T-helper 17 cell (primary cell): ENCODE measurements at places on chromosomes 3 and 15. TPM values are rescaled to one million over a fixed set of nuclear protein-coding genes. Genes with fewer than 3 reads are reported as not detected.

MINAR1 gene
- total RNA-seq: 0.40 TPM

COMMD2 gene
- total RNA-seq: 36.5 TPM

CCR2 gene
- total RNA-seq: 12.4 TPM

GRCh38 chr15:82304778-82305090 is 42.1 kb downstream of the SAXO2 start:
- peaks cover 5% of the 10 kb centered on the region for H3K4me1 ChIP-seq
- H3K27me3 ChIP-seq: no peaks in the 10 kb centered on the region
- no peak overlapping the region for H3K27ac ChIP-seq

DNA sequence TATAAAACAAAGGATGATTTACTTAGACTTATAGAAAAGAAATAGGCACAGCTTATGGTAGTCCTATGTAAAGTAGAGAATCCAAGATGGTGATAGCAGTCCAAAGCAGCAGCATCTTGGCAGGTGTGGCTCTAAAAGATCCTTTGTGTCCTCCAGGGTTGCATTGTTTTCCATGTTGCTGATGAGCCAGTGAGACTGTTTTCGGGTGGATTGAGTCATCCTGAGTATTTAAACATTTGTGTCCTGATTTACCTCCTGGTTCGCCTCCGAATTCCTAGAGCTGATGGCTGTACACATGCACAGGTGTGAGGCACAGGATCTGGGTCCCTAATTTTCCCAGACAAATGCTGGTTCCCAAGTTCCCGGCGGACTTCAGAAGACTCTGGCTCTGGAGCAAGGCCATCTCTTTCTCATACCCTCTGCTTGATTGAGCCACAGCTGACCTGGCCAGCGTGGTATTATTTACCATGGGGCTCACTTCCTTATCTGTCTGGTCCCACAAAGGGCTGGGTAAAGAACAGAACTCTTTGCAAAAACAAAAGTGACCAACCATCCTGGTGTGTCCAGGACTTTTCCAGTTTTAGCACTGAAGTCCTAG is 51.0 kb downstream of the ARNT2 start:
- no peak for DNase-seq
- peaks cover 41% of the 10 kb centered on the region for H3K27me3 ChIP-seq
- H3K4me3 ChIP-seq: no peak overlapping the region
- H3K4me1 ChIP-seq: no peaks in the 10 kb centered on the region

DNA sequence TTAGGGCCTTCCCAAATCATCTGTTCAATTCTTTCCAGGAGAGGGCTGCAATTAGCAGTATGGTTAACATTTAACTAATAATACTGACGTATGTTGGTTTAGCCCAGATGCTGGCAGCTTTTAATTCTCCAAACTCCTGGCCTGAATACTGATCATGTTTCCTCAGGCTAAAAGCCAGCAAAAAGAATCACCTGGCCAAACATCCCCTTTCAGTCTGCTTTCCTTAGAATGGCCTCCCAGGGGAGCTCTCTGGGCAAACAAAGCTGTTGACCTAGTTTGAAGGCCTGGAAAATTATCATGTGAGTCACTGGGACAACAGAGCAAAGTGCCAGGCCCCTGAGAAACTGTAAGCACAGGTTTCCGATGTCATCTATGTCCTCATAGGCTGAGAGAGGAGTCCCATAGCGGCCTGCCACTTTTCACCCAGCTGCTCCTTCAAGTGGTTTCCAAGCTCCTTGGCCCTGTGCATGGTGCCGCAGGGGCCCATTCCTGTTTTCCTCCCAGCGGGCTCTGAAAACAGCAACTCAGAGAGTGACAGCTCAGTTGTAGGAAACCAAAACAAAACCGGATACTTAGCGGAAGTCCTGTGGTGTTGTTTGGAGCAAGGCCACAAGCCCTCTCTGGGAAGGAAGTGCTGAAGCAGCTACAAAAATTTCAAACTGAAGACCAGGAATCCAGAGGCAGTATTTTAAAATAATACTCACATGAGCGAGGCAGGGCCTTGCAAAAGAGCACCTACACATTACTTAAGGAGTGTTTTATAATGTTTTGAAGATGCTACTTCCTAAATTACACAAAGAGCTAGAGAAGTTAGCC is 36.5 kb upstream of the RAB11A start:
- H3K4me1 ChIP-seq: peaks cover 54% of the 10 kb centered on the region
- no peaks in the 10 kb centered on the region for H3K36me3 ChIP-seq
- no peaks in the 10 kb centered on the region for H3K27me3 ChIP-seq
- peak; percentile 20 for DNase-seq
- H3K4me3 ChIP-seq: peak overlapping the region; percentile 88
- peak overlapping the region; percentile 96 for H3K27ac ChIP-seq

DNA sequence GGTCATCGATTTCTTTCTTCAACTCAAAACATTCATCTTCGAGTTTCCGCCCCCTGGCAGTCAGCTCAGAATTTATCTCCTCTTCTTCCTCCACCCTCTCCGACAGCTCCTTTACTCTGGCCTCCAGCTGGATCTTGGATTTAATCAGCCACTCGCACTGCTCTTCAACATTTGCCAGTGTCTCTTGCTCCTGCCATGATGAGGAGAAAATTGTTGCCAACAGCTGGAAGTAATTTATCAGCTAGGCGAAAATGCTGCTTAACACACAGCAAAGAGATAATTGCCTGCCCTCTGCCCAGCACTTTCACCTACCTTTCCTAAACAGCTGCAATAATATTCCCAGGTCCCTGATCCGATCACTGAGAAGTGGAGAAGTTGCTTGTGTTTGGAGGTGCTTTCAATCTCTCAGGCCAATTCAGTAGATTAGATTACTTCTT is 69.3 kb downstream of the MYH15 start:
- H3K27me3 ChIP-seq: peaks cover 12% of the 10 kb centered on the region
- H3K4me1 ChIP-seq: no peaks in the 10 kb centered on the region
- H3K36me3 ChIP-seq: no peaks in the 10 kb centered on the region
- DNase-seq: no peak
- no peak overlapping the region for H3K27ac ChIP-seq

DNA sequence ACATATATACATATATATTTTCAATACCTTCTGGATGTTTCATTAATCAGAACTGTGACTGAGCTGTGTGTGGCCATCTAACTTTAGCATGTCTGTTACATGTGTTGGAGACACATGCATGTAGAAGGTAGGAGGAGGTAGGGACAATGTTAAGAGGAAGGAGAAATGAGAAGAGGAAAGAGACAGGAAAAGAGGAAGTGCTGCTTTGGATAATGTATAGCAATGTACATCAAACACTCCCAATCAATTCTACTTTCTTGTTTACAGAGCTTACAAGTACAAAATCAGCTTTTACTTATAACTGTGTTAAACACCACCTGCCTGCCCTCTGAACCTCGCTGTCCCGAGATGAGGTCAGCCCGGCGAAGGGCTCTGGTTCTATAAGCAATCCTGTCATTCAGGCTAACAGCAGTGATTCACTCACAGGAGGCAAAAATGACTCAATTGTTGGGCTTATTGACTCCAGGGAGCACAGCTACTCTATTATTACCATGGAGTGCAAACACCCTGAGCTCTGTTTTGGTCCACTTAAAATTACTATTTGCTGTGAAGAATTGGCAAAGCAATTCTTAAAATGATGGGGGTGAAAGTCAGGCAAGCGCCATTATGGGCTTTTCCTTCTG is 188.9 kb downstream of the MEIS2 start:
- H3K27ac ChIP-seq: no peak overlapping the region
- peaks cover 6% of the 10 kb centered on the region for H3K27me3 ChIP-seq
- H3K36me3 ChIP-seq: no peaks in the 10 kb centered on the region
- no peak for DNase-seq

GRCh38 chr15:49412797-49413196 is 10.2 kb upstream of the FGF7 start:
- H3K4me3 ChIP-seq: no peak overlapping the region
- no peak overlapping the region for H3K27ac ChIP-seq
- H3K36me3 ChIP-seq: peaks cover 12% of the 10 kb centered on the region
- H3K4me1 ChIP-seq: no peaks in the 10 kb centered on the region
- DNase-seq: no peak

DNA sequence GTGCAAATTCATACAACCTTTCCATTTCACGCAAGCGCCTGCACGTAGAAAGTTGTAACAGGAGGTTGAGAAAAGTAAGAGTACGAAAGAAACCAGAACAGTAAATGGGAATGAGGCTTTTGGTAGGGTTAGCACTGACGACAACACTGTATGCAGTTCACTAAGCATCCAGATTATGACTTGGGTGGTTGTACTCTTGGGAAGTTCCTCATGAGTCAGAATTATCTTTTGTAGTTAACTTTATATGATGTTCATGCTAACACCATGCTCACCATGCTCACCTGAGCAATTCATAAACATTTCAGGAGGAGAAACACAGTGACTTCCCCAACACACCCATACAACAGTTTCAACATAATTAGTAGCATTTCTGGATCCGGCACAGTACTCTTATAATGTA is 3.0 kb upstream of the LPP start:
- no peak for DNase-seq
- H3K36me3 ChIP-seq: no peaks in the 10 kb centered on the region
- H3K4me3 ChIP-seq: no peak overlapping the region
- no peaks in the 10 kb centered on the region for H3K27me3 ChIP-seq
- peaks cover 40% of the 10 kb centered on the region for H3K4me1 ChIP-seq
